RCC 7860 (cell line): ENCODE measurements at places on chromosomes 7 and 10.

- DNase-seq: no peak
Observed at GRCh38 chr10:44576702-44577191, 191.8 kb upstream of the CXCL12 start.

DNA sequence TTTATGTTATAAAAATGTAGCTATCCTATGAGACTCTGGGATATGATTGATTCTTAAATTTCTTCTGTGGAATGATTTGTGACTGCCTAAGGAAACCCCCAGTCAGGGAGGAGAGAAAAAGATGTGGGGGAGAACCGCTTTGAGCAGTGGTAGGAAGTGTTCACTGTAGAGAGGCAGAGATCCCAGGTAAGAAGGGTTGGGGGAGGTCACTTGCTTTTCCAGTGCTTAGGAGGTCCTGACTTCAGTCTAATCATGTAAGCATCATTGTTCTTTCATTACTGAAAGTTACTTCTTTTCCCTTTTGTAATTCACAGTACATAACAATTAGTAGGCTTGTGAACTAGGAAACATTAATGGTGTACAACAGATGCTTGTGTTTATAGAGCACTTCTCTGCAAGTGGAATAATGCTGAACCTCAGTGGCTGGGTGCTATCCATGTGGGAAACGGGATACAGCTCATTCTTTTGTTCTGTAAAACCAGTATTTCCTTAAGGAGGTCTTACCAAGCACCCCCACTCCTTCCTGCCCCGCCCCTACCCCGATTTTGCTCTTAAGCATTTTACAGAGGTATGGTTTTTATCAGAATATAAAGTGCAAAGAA is 165.4 kb downstream of the ST7 start:
- DNase-seq: no peak

- no peak for DNase-seq
Observed at GRCh38 chr7:16773884-16774283, 20.3 kb downstream of the TSPAN13 start.

- DNase-seq: no peak
Observed at GRCh38 chr7:85412912-85413311, 226.1 kb upstream of the SEMA3D start.

GRCh38 chr10:46223064-46223480 is 63.7 kb upstream of the ANTXRL start:
- DNase-seq: no peak

GRCh38 chr10:3538656-3539531 is 246.1 kb downstream of the KLF6 start:
- DNase-seq: peak; percentile 88
